ENCODE measurements at places on chromosomes 3 and 15. TPM values are rescaled to one million over a fixed set of nuclear protein-coding genes. Genes with fewer than 3 reads are reported as not detected.
A peak's percentile ranks its signal among the peaks of the same experiment; 100 is the strongest.

GRCh38 chr3:126663750-126664149 is 8.8 kb upstream of the TXNRD3 start:
- DNase-seq: no peak

DNA sequence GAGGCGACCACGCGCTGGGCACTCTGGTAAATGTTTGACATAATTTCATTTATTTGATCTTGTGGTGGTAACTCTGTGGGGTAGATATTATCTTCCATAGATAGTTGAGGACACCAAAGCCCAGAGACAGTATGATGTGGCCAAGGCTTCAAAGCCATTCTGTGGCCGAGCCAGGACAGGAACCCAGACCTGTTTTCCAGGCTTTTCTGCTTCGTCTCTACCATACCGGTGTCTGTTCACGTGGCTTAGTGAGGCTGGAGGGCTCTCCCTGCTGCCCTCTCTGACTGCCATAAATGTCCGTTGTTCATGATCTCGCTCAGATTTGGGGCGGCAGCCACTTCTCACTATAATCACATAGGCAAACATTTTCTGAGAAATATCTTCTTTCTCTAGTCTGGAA is 134.7 kb downstream of the PEX5L start:
- no peak for DNase-seq

- DNase-seq: no peak
Measured at GRCh38 chr3:176848431-176849214, 348.7 kb downstream of the TBL1XR1 start.

DNA sequence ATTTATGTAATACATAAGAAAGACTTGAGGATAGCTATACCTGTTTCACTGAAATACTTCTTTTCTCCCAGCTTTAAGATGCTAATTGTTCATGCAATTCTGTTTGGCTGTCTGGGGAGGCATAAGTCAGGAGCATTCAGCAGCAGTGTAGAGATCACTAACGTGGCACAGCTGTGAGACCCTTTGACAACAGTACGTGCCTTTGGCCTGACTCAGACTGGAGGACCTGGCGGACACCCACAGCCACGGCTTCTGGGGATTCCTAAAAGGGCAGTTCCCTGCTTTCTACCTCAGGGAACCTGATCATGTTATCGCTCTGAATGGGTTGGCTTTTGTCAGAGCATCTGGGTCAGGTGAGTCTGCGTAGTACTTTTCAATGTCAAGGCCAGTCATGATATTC is 295.0 kb upstream of the ICE2 start:
- DNase-seq: no peak

DNA sequence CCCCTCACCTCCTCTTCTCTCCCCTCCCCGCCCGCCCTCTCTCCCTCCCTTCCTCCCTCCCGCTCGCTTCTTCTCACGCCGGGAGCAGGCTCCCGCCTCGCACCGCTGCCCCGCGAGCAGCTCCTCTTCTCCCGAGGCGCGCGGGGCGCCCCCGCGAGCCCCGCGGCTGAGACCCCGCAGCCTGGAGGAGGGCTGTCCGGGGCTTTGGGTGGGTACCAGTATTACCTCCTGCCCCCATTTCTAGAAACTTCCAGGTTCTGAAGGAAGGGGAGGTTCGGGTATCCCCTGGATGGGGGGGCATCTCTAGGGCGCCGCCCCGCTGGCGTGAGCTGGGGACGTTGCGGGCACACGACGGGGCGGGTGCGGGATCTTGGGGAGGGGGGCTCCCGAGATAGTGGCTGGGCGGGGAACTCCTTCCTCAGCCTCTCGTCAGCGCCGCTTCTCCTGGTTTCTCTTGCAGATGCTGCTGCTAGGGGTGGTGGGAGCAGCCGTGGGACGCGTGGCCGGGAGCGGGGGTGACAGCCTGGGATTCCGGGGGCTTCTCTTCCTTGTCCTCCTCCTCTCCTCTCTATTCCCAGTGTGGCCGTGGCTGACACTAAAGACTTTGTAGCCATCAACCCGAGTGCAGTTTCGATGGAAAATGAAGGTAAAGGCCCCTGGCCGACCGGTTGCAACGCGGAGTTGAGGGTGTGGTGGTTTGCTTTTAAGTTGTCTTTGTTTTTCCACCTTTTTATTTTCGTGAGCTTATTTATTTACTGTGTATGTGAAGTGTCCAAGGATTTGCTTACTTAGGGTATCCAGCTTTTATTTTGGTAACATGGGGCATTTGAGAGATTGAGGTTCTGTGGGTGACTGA is 474 bp downstream of the ATP2C1 start:
- peak; percentile 40 for DNase-seq

Gene CBLB
- 27.9 TPM for total RNA-seq

- peak; percentile 92 for DNase-seq
Measured at GRCh38 chr3:183285828-183286457, 32.9 kb downstream of the B3GNT5 start.

Gene CGNL1
- total RNA-seq: 1.1 TPM

DNA sequence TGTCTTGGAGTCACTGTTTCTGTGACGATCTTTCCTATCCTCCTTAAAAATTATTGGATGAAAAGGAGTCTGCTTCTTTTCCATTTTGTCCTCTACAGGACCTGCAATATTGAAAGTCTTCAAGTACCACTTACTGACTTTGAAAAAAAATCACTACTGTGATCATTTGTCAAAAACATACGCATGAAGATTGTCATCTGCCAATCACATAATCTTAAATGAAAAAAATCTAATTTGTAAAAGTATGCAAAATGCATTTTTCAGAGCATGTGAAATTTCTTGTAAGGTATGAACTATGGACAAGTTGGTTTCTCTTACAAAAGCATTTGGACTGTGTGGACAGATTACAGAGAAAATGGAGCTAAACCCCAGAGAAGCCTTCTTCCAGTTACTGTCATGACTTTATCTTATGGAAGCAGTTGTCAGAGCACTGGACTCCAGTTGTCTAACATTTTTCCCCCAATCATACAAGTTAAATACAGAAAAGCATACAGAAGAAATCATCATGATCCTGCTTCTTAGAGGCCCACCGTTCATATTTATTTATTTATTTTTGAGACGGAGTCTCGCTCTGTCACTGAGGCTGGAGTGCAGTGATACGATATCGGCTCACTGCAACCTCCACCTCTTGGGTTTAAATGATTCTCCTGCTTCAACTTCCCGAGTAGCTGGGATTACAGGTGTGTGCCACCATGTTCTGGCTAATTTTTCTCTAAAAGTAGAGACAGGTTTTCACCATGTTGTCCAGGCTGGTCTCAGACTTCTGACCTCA is 3.4 kb upstream of the PXK start:
- DNase-seq: no peak

GRCh38 chr15:93882141-93882540 is 349.2 kb upstream of the MCTP2 start:
- no peak for DNase-seq

Gene ARHGAP31
- 12.0 TPM for total RNA-seq

DNA sequence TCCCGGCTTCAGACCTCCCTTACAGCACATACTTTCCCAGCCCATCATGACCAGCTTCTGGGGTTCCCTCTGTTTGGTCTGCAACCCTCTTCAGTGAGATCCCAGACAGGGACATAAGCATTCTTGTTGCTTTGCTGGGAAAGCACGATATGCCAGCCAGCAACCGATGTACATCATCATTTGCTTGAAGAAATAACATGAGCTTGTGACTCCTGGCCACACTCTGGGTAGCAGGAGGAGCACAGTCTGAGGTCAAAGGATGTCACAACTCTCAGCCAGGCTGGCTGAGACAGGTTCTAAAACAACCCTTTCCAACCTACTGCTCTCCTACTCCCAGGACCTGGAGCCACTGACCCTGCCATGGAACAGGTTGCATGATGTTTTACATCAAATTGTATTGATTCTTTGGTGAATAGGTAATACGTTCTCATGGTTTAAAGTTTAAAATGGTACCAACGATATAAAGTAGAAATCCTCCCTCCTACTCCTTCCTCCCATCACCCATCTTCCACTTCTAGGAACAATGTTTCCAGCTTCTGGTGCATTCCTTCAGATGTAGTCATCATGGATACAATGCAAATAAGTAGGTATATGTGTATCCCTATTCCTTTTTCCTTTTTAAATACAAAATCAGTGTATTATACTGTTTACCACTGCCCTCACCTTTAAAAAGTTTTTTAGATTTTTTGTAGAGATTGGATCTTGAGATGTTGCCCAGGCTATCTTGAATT is 190.3 kb downstream of the OPA1 start:
- no peak for DNase-seq

Gene GRAMD2A
- 0.20 TPM for total RNA-seq

GRCh38 chr3:162610261-162610660 is 1113.7 kb downstream of the OTOL1 start:
- no peak for DNase-seq

Gene C2CD4A
- 0.34 TPM for total RNA-seq

DNA sequence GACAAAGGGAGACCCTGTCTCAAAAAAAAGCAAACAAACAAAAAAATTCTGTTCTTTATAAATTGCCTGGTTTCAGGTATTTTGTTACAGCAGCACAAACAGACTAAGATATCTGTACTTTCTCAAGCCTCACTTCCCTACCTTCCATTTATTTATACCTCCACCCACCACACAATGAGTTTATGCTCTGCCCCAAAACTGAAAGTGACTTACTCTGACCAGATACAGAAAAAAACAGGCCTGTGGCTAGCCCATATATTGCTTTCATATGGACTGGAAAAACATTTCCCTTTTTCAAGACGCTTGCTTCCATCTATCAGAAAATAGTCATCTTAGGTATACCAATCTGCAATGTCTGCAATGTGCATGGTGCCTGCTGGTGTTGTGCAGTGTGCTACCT is 8.7 kb upstream of the GPD1L start:
- DNase-seq: no peak

- DNase-seq: peak; percentile 2
Measured at GRCh38 chr3:24714436-24714835, 219.8 kb upstream of the THRB start.

- DNase-seq: no peak
Measured at GRCh38 chr3:132225664-132226063, 91.5 kb upstream of the ACP3 start.

- no peak for DNase-seq
Measured at GRCh38 chr15:63992300-63992699, 54.0 kb downstream of the DAPK2 start.

Gene DNAH1
- 1.8 TPM for total RNA-seq

- DNase-seq: no peak
Measured at GRCh38 chr15:48842501-48842900, 31.6 kb upstream of the CEP152 start.

- DNase-seq: peak; percentile 50
Measured at GRCh38 chr3:171088496-171088895, 62.0 kb upstream of the SLC2A2 start.

GRCh38 chr15:33985287-33985686 is 17.0 kb downstream of the CHRM5 start:
- peak; percentile 10 for DNase-seq

Gene GP9
- not detected for total RNA-seq

Gene CAMK2N2
- 2.2 TPM for total RNA-seq

DNA sequence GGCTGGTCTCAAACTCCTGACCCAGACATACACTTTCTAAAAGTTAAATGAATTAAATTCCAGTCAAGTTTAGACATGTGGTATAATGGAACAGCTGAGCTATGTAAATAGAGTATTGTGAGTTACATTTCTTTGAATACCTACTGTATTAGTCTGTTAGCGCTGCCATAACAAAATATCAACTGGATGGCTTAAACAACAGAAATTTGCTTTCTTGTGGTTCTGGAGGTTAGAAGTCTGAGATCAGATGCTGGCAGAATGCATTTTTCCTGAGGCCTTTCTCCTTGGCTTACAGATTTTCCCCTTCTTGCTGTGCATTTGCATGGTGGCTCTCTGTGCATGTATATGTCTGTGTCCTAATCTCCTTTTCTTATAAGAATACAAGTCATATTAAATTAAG is 101.5 kb upstream of the TGFBR2 start:
- DNase-seq: no peak

GRCh38 chr15:81113861-81114291 is 20.2 kb upstream of the CFAP161 start:
- DNase-seq: no peak

- DNase-seq: no peak
Measured at GRCh38 chr3:177679568-177680471, 482.5 kb upstream of the TBL1XR1 start.

GRCh38 chr3:101963902-101964362 is 114.6 kb downstream of the NFKBIZ start:
- no peak for DNase-seq

Gene SEMA5B
- 7.6 TPM for total RNA-seq

- DNase-seq: no peak
Measured at GRCh38 chr3:126521122-126521891, 2.6 kb upstream of the CHST13 start.

- DNase-seq: no peak
Measured at GRCh38 chr3:115169808-115170207, 22.7 kb upstream of the ZBTB20 start.

DNA sequence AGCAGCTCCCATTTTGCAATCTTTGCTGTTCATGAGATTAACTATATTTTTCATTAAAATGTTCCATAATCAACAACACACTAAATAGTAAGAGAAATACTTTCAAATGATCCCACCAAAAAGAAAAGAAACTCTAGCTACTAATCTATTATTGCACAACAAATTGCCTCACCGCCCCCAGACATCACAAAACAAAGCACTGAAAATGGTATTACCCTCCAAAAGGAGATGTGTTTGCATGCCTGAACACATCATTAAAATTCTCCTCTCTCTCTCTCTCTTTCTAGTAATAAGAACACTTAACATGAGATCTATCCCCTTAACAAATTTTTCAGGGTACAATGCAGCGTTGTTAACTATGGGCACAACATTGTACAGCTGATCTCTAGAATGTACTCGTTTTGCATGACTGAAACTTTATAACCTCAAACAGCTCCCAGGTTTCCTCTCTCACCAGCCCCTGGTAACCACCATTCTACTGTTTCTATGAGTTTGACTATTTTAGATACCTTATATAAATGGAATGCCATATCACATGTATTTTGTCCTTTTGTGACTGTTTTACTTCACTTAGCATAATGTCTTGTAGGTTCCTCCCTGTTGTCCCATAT is 33.1 kb downstream of the WNT5A start:
- DNase-seq: no peak

- no peak for DNase-seq
Measured at GRCh38 chr3:124663690-124664089, 66.6 kb upstream of the UMPS start.

All from A673 (cell line).